Mucosa of descending colon (tissue), 3 donors: ENCODE measurements at places on chromosomes 5 and 9. TPM values are rescaled to one million over a fixed set of nuclear protein-coding genes. Genes with fewer than 3 reads are reported as not detected.
A peak's percentile ranks its signal among the peaks of the same experiment; 100 is the strongest.

The DPH7 gene
- 33.5 TPM for total RNA-seq

The CD72 gene
- total RNA-seq, result 1.6 TPM

The PSD2 gene
- 0.25 TPM for total RNA-seq

The COL5A1 gene
- 8.6 TPM for total RNA-seq

The TYRP1 gene
- 1.7 TPM for total RNA-seq

The EPB41L4A gene
- 11.8 TPM for total RNA-seq

DNA sequence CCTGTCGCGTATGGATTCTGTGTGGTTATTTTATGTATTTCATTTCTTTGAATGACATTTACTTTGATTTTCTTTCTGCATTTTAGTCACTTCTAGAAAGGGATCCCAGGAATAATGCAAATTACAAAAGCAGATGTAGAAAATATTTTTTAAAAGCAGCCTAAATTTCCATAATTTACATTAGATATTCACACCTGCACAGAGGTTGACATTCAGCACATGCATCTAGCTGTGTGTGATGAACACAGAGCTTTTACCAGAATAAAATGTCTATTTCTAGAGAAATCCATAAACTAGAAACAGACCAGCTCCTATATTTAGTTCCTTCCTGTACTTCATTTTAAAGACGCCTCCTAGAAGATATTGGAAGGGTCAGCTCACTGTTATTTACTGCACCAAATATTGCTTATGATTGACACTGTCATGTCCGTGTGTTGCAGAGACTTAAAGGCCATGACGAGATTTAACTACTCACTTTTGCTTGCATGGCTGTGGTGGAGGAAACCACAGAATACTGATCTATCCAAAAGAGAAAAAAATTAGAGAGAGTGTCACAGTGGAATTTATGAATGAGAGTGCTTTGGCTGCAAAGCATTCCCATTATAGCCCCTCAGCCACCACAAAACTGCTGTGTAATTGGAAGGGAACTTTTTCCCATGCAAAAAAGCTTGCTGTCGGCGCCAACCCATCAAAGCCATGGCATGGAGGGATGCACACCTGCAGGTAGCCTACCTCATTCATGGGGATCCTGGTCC is 58.1 kb downstream of the EBF1 start:
- no peak for DNase-seq

- DNase-seq, result peak; percentile 73
Measured at GRCh38 chr5:172110921-172111851, 76.8 kb downstream of the STK10 start.

DNA sequence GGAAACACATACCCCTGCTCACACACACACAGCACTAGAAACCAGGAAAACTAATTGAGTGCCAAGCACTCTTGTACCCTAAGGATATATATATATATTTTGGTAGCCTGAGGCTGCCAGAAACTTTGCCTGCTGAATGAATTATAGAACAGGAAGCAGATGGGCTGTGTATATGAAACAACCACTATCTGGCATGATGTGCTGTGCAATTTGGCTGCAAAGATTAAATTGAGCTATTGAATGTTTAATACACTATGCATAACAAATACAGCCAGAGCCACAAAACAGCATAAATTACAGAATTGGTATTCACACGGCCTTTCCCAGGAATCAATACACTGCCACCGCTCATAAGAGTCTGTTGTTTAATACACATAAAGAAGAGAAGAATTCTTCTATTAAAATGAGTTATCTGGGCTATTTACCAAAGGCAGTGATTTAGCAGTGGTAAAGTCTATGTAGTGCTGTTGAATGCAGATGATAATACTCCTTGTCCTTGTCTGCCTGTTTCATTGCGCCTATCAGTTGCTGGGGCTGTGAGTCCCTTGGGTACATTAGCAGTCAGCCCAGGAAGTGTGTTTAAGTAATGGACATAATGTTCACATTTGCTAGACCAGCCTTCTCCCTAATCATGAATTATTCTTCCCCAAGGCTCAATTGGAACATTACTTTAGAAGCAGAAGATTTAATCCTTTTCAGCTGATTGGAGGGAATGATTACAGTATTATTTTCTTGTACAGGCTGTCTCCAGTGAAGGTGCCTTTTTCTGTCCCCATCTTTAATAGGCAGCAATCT is 294.3 kb downstream of the TLE1 start:
- no peak for DNase-seq

DNA sequence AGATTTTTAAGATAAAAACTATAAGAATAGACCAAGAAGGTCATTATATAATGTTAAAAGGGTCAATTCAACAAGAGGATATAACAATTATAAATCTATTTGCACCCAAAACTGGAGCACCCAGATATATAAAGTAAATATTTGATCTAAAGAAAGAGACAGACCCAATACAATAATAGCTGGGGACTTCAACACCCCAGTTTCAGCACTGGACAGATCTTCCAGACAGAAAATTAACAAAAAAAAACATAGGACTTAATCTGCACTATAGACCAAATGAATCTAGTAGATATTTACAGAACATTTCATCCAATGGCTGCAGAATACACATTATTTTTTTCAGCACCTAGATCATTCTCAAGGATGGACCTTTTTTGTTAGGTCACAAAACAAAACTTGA is 331.9 kb downstream of the SPOCK1 start:
- DNase-seq, result no peak

- DNase-seq, result no peak
Measured at GRCh38 chr5:54533541-54534190, 16.1 kb downstream of the SNX18 start.

- no peak for DNase-seq
Measured at GRCh38 chr5:101782352-101783103, 513.6 kb downstream of the SLCO4C1 start.

GRCh38 chr5:34803974-34804732 is 34.8 kb upstream of the TTC23L start:
- no peak for DNase-seq

DNA sequence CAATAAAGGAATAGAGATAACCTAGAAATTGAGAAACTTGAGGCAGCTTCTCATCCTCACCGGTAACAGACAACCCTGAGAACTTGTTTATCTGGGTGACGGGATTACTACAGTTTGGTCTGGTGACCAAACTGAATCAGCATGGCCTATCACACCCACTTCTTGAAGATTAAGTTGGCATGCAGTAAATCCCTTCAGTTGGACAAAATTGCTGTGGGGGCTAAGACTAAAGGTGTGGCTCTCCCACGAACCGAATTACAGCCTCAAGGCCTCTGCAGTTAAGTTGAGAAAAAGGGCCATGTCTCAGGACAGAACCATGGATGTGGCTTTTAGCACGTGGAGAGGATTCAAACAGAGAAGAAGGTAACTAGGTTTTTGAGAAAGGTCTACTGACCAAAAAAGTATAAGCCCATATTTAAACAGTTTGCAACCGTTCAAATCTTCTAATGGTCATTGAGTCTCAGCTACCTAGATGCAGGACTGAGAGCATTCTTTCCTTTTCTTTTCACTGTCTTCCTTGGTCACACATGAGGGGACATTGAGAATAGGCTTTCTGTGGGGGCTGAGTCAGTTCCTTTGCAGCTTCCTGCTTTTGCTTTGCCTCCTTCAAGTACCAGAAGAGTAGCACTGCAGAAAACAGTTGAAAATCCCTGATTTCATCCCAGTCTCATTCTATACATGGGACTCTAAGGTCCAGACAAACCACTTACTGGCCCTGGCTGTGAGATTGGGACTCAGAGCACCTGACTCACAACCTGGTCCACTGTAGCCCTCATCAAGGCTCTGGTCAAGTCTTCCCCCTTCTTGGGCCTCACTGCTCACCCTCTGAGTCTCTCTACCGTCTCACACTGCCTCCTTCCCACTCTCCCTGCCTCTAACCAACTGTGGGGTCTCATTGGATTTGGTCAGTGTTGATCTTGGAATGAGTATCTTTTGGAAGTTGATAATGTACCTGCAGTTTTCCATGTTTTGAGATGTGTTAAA is 30.9 kb downstream of the PDE6A start:
- no peak for DNase-seq

DNA sequence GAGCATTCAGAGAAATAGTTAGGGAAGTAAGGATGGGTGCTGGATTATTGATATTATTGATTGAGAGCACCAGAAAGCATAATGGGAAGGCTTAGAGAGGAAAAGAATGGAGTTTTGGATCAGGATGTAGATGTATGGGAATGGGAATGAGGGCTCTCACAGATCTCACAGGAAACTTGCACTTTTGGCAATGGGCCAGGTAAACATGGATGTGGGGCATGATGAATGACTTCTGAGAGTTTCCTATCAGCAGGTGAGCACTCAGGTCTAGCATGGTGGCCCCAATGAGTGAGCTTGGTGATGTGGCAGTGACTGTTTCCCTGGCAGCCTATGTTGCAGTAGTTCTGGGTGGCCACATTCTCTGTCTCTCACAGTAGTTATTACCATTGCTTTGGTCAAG is 283.8 kb downstream of the FBXL7 start:
- DNase-seq, result no peak

DNA sequence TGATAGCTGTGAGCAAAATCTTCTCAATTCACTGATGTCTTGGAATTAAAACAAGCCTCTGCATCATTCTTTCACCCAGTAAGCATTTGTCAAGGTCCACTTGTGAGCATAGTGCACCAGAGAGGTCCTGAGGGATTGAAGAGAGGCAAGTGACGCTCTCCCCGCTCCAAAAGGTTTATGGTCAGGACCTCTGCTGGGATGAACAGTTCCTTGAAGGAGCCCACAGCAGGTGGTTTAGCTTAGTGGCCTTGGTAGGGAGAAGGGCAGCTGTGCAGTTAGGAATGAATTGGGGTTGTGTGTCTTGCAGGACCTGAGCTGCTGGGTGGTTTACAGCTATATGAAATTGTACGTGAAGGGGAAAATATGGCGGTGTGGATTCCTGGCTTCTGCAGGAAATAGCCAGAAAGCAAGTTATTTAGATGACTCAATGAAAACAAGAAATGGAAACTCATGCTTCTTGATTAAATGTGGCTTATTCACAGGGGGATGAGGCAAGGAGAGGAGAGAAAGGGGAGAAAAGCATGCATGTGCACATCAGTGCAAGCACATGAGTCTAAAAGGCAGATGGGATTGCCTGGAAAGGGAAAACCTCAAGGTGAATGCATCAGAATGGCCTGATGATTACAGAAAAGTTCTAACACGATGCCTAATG is 42.0 kb downstream of the SUB1 start:
- no peak for DNase-seq

DNA sequence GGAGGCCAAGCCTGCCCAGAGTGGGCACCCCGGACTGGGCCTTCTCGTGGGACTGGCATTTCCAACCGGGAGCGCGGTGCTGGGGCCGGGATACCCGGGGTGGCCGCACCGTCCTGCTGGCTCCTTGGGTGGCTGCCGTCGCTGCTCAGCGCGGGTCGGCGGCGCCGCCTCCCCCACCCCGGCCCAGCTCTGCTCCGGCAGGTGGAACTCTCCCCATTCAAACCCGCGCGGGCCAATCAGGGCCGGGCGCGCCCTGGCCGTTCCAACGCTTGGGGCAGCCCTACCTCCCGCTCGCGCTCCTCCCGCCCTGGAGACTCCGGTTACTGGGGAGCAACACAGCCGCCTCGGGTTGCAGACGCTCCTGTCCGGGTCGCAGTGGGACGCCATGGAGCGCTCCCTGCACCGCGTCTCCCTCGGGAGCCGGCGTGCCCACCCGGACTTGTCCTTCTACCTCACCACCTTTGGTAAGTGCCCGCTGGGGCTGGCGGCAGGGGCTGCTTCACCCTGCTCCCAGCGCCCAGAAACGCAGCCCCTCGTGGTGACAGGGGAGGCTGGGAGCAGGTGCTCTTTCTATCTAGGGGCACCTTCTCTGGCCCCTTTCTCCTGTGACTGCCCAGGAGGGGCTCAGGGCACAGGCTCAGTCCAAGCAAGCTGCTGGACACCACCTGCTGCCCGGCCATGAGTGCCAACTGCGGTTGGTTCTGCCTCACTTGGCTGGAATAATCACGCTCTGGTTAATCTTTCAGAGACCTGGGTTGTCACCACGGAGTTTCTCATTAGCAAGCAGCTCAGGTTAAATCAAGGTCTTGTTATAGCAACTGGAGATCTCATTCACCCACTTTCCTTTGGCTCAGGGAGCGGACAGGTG is at the start of gene RGS3:
Gene RGS3, plus strand, starts transcription at position 310 of the 868 bp plus-strand sequence. Its CDS starts 76 bp downstream, at position 386.
- peak; percentile 89 for DNase-seq

DNA sequence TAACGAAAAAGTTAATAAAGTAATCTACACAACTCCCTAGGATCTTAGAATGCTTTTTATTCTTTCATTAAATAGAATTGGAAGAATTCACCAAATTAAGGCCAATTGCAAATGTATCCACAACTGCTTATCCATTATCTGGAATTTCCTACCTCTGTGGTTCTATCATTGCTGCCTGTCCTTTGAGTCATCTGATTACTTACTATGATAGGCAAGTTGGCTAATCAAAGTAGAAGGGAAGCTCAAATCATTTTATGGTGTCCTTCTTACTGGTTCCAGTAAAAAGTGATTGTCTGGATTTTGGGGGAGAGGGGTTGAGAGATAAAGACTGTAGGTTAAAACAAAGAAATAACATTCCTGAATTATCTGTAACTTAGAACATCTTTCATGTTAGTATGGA is 161.4 kb upstream of the GNA14 start:
- no peak for DNase-seq

GRCh38 chr5:168883281-168883741 is 304.1 kb upstream of the PANK3 start:
- no peak for DNase-seq

DNA sequence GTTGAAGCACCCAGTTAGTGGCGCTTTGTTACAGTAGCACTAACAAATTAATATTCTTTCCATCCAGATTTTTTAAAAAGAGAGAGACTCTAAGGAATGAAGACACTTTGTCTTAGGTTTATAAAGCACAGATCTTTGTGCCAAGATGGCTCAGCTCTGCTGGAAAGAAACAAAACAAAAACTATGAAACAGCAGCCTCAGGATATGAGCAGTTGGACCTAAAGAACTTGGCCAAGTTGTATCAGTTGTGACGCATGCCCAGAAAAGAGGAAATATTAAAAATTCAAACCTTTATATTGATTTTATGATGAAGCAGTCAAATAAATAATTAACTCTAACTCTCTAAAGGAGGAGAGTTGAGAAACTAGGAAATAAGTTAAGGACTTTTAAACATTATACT is 427.2 kb downstream of the SPOCK1 start:
- DNase-seq, result no peak

GRCh38 chr9:127751269-127752054 is 16.4 kb upstream of the TOR2A start:
- DNase-seq, result no peak

- DNase-seq, result peak; percentile 24
Measured at GRCh38 chr9:134653259-134654009, 11.8 kb downstream of the COL5A1 start.

DNA sequence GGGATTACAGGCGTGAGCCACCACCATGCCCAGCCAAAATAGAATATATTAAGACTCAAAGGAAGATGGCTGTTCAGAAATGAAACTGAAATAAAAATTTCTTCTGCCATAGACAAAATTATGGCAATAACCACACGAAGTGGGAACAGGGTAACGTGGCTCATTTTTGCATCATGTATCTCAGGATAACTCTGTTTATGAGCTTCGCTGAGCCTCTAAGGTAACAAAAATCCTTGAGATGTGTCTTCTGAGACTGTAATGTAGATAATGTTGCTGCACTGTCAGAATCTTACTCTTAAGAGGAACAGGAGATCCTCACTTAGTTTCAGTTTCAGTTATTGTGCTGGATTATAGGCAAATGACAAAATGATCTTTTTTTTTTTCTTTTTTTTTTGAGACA is 153.8 kb downstream of the GOLPH3 start:
- DNase-seq, result no peak

GRCh38 chr5:133738271-133738670 is 125.9 kb upstream of the FSTL4 start:
- DNase-seq, result no peak
